ENCODE measurements at places on chromosomes 6 and 20.

- no peak for DNase-seq
These were observed 497.1 kb downstream of the CD83 start for GRCh38 chr6:14614631-14615030.

DNA sequence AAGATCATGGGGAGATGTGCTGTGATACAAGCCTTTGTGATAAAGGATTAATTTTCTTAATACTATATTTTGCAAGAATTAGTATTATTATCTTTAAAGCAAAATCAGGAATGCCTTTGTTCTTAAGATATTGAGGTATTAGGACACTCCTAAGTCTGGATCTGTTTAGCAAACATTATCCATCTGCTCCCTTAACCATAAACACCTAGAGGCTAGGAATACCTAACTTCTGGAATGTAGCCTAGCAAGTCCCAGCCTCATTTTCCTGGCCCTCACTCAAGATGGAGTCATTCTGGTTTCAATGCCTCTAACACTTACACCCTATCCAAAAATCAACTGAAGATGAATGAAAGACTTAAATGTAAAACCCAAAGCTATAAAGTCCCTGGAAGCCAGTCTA, 106.3 kb upstream of the GJE1 start:
- DNase-seq: no peak

- no peak for DNase-seq
These were observed 100.1 kb downstream of the TNFRSF21 start for GRCh38 chr6:47209632-47210031.

DNA sequence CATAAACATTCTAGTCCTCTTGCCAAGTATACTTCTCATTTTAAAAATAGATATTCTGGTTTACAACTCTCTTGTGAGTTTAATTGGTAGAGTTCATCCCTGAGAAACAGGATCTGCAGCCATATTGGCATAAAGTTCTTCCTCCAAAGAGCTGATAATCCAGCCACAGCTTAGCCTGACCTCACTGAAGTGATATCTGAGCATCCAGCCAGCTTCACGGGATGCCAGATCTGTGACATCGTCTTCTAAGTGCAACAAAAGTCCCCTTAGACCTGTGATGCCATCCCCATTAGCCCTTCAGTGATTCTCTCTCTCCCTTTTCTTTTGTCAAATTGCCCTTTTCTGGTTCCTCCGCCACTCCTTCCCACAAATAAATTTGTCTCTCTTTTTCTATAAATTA, 180.6 kb upstream of the STXBP5 start:
- no peak for DNase-seq

GRCh38 chr6:52149076-52149475, 37.1 kb upstream of the IL17A start:
- DNase-seq: no peak

GRCh38 chr6:156425359-156426020, 351.7 kb upstream of the ARID1B start:
- DNase-seq: peak; percentile 58

DNA sequence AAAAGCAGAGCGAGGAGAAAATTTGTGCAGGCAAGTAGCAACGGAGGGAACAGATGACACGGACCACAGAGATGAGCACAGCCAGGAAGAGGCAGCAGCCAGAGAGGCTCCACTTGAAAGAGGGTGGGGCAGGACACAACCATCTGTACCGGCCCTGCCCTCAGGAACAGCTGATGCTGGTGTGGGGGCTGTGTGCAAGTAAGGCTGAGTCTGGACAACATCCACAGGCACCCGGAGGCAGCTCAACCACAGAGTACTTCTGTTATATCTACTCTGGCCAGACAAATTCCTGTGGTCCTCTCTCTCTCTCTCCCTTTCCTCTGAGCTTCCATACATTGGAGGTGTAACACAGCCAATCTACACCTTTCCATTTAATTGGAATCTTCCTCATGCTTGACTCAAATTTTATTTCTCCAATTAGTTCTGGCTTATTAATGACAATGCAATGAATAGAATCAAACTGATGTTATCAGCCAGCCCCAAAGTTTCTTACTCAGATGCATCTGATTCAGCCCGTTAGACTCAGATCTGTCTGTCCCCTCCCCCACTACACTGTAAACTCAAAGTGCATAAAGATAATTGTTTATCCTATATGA, 24.9 kb downstream of the KIF13A start:
- peak; percentile 91 for DNase-seq

DNA sequence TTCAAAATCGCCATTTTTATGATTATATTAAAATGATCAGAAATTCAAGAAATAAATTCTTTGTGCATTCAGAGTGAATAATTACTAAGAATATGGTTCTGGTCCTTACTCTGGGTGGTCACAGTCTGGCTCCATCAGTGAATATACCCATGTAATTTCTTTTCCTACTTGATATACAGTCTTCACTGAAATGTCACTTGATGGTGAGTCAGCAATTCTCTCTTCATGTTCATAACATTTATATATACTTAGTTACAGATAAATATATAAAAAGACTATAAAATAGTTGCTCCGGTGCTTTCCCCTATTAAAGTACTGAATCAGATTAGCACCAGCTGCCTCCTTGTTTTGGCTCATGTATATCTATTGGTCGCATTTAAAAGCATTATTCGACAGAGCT, 56.4 kb upstream of the MTRF1L start:
- no peak for DNase-seq

GRCh38 chr6:45707176-45707575, 308.5 kb downstream of the CLIC5 start:
- DNase-seq: no peak

DNA sequence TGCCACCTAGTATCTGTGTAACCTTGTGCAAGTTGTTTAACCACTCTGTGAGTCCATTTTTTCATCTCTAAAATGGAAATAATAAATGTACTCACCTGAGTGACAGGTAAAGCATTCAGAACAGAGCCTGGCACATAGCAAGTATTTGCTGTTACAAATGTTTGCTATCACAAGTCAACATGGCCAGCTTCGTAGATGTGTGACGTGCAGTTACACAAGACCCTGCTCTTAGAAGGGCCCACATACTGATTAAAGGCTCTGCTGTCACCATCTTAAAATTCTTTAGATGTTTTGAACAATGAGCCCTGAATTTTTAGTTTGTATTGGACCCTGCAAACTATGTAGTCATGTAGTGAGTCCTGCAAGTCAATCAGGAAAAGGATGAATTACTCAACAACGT, 40.4 kb upstream of the KIAA1586 start:
- no peak for DNase-seq

DNA sequence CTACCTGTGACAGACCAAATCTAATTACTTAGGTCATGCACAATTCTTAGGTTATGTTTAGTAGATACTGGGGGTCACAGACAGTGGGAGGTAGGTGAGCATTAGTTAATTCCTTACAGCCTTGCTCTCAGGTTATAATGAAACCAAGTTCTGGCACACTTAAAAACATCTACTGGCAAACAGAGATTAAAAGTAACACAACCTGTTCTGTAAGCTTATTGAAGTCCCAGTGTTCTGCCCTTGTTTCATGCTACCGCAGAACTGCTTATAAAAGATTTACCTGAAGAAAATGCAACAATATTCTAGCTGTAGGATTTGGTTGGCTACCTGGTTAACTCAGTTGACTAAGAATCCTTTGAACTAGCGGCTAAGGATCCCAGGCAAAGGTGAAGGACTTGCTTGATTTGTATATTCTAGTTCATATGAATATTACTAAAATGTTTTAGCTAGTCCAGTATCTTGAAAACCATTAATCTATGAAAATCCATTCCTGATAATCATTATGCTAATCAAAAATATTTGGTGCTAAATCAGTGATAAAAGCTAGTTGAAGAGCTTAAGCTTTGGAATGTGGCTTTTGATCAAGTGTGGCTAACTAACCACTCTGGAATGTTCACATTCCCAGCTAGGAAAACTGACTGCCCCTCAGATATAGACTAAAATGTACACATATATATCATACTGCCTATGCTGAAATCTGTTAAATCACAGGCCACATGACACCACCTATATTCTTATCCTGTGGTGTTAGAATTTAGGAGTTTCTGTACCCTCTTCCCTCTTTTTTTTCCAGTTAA, 7.2 kb downstream of the PEX3 start:
- DNase-seq: no peak
